Pons (tissue), 1 donor: ENCODE measurements at places on chromosomes 7 and 10.

DNA sequence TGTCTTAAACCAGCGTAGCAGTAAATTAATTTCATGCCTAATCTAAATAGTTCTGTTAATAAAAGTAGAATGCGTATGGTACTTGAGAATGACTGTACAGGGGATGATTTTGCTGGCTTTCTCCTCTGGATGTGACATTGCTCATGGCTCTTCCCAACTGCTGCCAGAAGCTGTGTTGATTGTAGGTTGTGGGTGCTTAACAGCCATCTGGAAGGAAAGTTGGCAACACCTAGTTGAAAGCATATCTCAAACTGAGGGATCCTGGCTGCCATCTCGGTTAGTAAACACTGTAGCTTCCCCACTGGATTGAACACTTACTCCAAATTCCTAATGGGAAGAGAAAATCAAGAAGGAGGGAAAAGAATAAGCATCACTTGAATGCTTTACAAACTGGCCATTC, 130.9 kb downstream of the NXPH1 start:
- DNase-seq: peak; percentile 11

GRCh38 chr10:74500816-74501215, 325.6 kb upstream of the KAT6B start:
- DNase-seq: peak; percentile 3

GRCh38 chr7:43752411-43752810, 6.1 kb upstream of the BLVRA start:
- DNase-seq: no peak

GRCh38 chr7:20778063-20778721, 8.5 kb downstream of the SP8 start:
- DNase-seq: no peak

- no peak for DNase-seq
Measured at GRCh38 chr7:107661081-107661864, 645 bp downstream of the SLC26A4 start.

DNA sequence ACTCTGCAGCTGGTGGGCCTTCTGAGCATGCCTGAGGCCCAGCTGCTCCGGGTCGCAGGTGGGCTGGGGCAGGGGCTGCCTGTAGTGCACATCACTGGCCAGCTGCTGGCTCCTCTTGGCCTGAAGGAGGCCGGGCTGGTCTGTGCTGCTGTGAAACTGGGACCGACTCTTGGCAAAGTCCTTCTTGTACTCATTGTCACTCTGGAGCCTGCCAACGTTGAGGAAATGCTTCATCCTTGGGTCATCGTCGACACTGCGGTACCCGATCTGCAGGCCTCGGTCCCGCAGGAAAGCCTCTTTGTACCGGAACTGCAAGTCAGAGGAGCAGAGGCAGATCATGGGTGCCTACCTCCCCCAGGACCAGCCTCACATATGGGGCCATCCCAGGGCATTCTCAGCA, 37.7 kb downstream of the HABP2 start:
- DNase-seq: no peak

DNA sequence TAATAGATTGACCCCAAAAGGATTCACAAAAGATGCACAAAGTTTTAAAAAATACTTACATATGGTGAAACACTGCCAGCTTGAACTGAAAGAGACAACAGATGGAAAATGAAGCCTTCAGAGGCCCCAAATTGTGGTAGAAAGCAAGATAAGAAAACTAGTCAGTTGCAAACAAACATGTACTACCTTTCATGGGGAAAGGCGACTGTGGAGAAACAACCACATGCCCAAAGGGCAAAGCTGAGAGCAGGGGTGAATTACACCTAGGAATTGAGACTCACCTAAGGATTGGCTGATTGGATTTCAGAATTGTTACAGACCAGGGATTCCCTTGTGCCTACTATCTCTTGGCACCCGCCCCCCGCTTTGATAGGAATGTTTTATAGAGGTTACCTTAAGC, 13.1 kb downstream of the EPC1 start:
- DNase-seq: no peak

DNA sequence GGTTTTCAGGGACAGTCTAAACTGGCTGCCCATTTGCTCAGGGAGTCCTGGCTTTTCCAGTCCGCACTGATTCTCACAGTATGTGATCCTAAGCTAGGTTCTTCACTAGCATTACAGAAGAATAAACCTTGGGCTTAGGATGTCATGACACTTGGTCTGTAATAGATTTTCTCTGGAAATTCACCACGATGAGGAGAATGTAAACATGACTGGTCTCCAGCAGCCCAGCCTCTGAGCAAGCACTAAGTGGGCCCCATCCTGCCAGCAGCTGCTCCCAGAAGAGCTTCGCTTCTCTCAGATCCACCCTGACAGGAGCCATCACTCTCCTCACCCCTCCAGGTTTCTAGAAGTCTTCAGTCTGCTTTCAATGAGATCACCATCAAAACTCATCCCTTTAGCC, 103.7 kb upstream of the ZPBP start:
- DNase-seq: no peak

DNA sequence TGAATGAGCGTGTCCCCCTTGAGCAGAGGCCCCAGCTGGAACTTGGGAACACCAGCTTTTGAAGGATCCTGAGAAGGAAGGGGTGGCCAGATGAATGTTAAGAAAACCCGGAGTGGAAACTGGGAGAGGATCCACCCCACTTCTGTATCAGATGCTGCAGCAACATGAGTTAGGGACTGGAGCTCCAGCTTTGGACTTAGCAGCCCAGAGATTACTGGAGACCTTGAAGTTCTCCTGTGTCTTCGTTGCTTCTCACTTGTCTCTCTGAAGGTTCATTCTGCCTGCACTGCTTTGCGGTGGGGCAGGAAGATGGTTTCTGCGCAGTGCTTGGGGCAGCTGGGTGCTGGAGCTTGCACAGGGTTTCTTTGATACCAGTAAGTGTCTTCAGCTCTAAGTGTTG, 9.3 kb downstream of the TMEM248 start:
- no peak for DNase-seq

DNA sequence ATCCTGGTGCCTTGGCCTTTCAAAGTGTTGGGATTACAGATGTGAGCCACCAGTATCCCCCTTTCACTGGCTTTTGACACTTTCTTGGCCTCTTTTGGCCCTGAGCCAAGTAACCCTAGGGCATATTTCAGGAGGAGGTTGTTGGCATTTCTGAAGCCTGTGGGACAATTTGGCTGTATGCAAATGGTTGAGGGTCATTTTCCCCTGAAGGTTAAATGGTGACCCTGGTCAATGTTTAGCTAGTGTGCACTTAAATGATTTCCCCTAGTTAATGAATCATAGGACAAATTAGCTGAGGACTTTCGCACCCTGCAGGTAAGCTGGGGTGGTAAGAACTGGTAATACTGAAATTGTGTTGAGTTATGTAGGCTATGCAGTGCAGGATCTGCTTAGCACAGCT, 660.5 kb downstream of the LRMDA start:
- DNase-seq: no peak

DNA sequence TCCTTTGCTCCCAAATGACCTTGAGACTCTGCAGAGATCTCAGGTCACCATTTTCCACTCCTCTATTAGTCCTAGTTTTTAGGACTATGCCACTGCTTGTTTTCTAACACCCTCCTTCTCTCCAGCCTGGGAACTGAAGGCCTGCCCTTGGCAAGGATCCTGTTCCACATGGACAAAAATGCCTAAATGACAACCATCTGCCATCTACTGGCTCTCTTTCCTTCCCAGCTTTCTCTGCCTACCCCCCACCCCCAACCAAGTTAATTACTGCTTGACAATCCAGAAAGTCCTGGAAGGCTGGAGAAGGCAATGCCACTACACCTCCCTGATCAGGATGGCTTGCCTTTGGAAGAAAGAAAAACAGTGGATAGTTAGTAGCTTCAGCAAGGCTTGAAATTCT, 44.8 kb upstream of the SP8 start:
- DNase-seq: no peak

GRCh38 chr7:100847360-100847759, 5.2 kb upstream of the SLC12A9 start:
- no peak for DNase-seq

- no peak for DNase-seq
Measured at GRCh38 chr7:128453836-128454804, 1.6 kb upstream of the HILPDA start.

DNA sequence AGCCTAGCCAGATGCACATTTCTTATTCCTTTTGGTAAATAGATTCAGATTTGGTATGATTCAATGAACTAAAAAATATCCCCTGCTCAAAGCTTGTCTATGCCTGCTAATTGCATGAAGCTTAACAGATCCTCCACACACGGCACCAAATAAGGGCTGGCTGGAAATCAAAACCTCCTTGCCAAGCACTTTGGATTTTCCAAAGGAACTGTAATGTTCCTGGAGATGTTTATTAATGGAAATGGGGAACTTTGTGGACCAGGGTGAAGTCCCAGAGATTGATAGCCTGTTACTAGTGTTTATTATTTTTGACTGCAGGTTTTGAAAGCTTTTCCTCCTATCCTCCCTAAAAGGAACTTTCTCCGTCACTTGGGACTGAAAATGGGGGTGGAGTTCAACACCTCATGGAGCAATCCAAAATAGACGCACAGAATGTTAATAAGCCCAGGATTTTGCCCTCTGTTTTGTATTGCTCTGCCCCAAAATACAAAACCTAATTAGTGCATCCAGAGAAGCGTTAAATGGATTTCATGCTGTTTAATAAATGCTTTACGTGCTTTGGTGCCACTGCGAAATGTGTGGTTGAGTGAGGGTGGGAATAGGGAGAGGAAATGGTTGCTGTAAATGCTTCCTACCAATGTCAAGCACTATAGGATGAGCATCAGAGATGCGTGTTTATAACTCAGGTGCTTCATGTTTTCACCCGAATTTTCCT, 1027.7 kb downstream of the LRMDA start:
- DNase-seq: no peak

DNA sequence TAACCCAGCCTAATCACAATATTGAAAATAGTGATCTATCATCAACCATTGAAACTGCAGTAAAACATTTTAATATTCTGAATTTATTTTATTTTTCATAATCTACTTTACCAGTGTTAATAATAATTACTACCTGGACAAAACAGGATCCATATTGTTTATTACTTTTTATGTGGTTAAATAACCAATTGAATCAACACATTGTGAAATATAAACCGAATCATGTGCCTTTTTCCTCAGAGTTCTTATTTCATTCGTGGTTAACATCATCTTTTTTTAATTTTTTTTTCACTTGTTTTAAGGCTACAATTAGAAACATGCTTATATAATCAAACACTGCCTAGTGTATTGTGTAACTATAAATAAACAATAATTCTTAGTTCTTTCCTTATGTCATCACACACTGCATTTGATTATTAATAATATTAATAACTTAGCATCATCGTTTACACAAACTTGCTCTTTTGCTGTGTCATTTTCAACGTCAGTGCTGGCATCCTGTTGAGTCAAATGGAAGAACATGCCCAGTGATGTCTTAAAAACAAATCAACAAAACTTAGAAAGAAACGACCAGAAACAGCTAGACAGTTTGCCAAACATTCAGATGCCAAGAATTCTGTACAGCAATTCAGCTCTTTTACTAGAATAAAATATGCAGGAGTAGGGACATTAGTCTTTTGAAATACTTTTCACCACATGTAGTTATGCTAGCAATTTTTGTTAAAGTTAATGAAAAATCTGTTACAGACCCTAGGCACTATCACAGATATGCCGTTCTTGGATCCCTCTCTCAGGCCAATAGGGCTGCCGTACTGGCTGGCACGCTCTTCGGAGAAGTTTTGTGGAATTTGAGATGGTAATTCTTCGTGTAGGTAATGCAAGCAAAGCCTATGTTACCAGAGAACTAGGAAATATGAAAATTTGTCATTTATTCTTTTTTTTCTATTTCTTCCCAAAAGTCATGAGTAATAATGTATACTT, 330.4 kb upstream of the SEMA3A start:
- DNase-seq: peak; percentile 12

DNA sequence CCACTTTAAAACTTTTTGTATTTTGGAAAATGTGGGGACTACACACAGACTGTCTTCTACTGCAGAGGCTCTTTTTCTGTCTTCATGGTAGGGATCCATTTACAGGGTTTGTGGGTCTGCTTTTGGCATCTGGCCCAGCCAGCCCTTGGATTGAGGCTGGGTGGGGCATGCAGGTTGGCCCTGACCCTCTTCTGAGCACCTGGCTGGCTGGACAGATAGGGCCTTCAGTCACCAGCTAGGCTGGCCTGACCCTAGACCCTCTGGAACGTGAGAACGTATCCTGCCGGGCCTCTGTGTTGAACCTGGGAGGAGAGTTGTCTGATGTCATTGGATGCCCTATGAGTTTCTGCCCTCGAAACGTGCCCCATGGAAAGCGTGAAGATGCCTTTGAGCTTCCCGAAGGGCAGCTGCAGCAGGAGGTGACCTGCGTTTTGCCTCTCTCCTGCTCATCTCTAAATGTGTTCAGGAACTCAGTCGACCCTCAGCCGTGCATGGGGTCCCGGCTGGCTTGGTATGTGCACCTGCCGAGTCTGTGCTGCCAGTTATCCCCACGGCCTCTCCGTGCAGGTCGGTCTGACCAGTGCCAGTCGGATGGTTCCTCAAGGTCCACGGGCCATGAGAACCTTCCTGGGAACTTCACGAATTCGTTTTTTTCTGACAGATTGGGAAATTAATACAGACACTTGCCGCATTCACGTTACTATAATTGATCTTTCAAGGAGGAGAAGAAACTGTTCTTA, 74.9 kb downstream of the MGMT start:
- no peak for DNase-seq

DNA sequence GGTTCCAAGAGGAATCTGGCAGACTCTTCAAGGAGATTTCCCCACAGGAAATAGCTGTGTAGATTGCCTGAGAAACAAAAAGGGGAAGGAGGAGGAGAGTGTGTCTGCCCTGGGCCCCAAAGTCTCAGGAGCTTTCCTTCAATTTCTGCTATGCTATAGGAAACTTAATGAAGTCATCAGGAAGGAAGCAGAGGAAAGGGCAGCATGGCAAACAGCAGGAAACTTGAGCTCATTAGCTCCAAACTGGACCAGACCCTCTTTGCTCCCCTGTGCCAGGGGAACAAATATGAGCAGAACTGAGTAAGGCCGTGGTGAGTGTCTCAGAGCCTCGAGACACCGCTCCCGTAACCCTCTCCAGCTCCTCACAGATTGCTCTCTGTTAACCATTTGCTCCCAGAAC, 4.8 kb upstream of the KCNIP2 start:
- no peak for DNase-seq

DNA sequence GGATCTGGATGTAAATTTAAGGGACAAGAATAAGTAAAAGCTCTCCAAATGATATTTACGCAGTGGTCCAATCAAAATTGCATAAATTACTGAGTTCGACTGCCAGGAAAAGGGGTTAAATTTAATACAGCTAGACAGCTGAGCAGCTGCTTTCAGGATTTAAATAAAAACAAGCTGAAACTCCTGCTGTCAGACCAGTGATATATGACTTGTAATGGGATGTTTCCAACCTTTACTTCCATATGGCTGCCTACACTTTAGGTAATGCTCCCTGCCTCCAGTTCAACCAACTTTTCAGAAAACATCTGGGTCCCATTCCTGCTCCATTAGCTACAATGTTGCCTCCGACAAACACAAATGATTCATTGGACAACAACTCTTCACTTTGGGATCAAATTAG, 326.3 kb upstream of the DGKB start:
- no peak for DNase-seq
